T-helper 9 cell (primary cell): ENCODE measurements at places on chromosomes 4 and X.

DNA sequence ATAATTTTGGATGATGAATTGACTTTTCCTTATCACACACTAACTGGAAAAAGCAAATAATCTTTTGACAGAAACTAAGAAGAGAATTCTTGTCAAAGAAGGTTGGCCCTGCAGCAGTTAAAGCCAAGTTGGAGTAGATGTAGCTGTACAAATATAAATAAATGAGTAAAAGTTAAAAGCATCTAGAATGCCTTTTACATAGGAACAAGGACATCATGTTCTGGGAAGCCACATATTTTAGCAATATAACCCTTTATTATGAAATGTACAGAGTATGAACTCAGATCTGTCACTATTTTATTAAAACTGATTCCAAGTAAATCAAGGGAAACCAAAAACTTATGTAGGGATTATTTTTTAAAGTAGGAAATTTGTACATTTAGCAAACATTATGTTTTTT, 269.4 kb upstream of the FAT4 start:
- DNase-seq = no peak

- DNase-seq = no peak
These were observed 505.4 kb upstream of the FAM241A start for GRCh38 chr4:111639876-111640275.

DNA sequence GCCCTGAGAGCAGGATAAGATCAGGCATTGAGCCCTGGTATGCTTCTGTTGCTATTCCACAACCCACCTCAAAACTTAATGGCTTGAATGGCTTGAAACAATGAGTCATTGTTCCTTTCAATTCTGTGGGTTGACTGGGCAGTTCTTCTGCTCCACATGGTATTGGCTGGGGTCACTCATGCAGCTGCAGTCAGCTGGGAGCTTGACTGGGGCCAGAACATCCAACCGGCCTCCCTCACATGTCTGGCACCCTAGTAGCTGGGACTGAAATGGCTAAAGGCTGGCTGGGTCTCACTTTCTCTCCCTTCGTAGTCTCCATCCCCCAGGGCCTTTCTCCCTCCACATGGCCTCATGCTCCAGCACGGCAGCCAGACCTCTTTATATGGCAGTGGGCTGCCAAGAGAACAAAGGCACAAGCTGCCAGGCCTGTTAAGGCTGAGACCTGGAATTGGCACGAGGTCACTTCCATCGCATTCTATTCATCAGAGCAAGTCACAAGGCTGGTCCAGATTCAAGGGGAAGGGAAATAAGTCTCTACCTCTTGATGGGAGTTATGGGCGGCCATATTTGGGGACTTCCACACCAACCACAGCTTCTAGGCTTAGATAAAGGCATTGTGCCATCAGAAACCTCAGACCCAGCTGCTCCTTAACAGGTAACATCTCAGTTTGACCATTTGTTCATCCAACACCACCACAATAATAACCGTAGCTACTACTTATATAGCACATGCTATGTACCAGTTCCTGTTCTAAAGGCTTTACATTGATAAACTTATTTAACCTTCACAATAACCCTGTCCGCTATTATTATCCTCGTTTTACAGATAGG, 159.7 kb upstream of the ATP6AP2 start:
- DNase-seq = no peak

GRCh38 chrX:15244421-15244820, 25.5 kb downstream of the ASB9 start:
- DNase-seq = no peak

- DNase-seq = no peak
These were observed 114.8 kb upstream of the MAP9 start for GRCh38 chr4:155491336-155492120.
